Endodermal cell (in vitro differentiated cells): ENCODE measurements at places on chromosomes 12 and 14.

GRCh38 chr14:92638904-92639303 is 109.5 kb downstream of the LGMN start:
- no peak for DNase-seq

- DNase-seq: no peak
Observed at GRCh38 chr12:8036346-8036745, 3.8 kb downstream of the FOXJ2 start.

- no peak for DNase-seq
Observed at GRCh38 chr14:68664225-68664681, 128.6 kb downstream of the ZFP36L1 start.

GRCh38 chr14:94079891-94080620 is 946 bp downstream of the DDX24 start:
- no peak for DNase-seq

DNA sequence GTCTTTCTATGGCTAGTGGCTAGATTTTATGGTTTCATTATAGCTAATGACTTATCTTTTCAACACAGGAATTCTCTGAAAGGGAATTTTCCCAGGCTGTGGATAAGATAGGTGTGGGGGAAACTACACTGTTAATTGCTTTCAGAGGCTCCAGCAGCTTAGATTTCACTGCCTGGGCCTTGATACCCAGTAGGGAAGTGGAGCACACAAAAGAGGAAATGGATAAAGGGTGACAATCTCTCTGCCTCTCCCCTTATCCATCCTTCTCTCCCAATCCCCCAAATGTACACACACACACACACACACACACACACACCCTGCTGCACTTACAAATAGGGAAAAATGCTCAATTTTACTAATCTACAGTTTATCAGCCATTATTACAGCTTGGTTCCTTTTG is 19.1 kb downstream of the SIX4 start:
- no peak for DNase-seq

- no peak for DNase-seq
Observed at GRCh38 chr12:30420561-30420960, 275.1 kb downstream of the IPO8 start.

GRCh38 chr12:44158746-44159145 is 322.9 kb downstream of the TMEM117 start:
- peak; percentile 64 for DNase-seq

DNA sequence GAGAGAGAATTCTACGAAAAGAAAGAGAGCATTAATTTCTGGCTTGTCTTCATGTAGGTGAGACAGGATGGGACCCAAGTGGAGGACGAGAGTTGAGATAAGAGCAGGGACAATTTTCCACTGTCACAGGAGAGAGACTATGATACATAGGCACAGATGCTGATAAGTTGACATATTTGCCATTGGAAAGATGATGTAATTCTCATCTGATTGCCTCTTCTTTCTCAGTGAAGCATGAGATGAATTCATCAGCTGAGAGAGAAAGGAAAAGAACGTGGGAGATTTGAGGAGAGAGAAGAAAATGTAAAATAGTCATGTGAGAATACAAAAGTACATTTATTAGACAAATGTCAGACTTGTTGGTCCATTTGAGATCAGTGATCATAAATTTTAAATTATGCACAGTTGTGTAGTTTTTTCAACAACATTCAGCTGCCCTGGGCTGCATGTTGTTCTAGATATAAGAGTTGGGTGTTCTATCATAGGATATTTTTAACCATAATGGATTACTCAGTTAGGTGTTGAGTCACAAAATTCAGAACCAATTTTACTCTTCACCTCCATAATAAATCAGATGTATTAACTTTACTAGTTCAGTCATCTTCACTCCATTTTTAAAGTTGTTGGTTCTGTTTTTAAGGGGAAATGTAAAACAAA is 222.9 kb downstream of the DPY19L2 start:
- no peak for DNase-seq

- DNase-seq: no peak
Observed at GRCh38 chr14:91493169-91493568, 16.9 kb downstream of the PPP4R3A start.

GRCh38 chr14:102784892-102785594 is 7.8 kb downstream of the TRAF3 start:
- DNase-seq: no peak

DNA sequence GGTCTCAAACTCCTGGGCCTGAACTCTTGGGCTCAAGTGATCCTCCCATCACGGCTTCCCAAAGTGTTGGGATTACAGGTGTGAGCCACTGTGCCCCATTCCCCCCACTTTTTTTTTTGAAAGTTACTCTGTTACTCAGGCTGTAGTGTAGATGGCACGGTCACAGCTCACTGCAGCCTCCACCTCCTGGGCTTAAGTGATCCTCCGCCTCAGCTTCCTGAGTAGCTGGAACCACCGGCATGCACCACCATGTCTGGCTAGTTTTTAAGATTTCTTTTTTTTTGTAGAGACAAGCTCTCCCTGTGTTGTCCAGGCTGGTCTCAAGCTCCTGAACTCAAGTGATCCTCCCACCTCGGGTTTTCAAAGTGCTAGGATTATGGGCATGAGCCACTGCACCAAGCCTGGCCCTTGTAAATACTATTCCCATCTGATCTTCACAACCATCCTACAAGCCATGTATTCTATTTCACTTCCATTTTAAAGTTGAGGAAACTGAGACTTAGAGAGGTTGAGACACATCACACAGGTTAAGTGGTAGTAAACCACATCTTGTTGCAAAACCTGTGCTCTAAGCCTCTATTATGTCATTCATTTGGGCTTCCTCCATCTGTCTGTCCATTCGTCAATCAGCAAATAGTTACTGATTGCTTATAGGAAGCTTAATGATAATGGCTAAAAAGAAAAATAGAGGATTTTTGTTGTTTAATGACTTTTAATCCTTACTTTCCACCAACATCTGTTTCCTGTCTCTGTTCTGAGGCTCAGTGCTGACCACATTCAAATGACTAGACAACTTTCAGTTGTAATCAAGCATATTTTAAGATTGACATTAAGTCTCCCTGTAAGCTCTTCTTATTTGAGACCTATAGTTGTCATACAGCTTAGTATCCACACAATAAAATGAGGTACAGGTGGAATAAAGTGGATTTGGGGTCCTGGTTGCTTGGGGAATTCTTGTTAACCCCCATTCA is 9.2 kb downstream of the ASCL4 start:
- no peak for DNase-seq

- DNase-seq: no peak
Observed at GRCh38 chr12:131014343-131014742, 60.6 kb downstream of the ADGRD1 start.

- peak; percentile 83 for DNase-seq
Observed at GRCh38 chr14:95098984-95099599, 58.2 kb downstream of the DICER1 start.

GRCh38 chr12:5148880-5149279 is 105.2 kb downstream of the KCNA5 start:
- no peak for DNase-seq

- DNase-seq: no peak
Observed at GRCh38 chr12:11748903-11749302, 99.4 kb downstream of the ETV6 start.

DNA sequence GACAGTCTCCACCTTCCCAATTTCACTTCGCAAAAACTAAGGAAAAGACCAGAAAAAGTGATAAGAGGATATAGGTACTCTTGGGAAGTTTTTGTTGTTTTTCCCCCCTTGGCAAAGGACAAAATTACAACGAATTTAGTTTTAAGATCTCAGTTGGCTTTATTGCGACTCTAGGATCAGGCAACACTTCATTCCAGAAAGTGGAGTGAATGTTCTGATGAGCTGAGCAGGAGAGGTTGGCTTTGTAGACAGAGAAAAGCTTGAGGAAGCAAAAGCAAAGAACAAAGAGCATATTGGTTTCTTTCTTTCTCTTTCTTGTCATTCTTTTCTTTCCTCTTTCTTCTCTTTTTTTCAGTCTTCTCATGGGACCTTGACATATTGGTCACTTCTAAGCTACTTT is 640 bp upstream of the ZFYVE1 start:
- no peak for DNase-seq

DNA sequence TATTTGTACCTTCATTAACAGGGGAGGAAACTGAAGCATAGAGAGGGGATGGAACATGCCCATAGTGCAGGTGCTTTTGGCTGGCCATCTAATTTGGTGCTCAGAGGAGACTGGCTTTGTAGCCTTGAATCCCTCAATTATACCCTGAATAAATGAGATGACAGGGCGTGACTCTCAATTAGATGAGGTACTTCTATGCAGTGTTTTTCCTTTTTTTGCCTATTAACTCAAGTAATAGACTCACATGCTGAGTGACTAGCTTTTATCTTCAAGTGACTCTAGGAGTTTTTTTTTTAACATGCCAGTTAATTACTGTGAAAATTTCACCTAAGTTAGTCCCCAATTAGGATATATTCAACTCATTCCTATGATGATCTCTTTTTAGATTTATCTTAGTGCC is 243.7 kb downstream of the DACT1 start:
- DNase-seq: no peak

GRCh38 chr12:112130441-112130998 is 5.2 kb downstream of the TRAFD1 start:
- DNase-seq: no peak

- DNase-seq: no peak
Observed at GRCh38 chr14:68402525-68403101, 390.3 kb downstream of the ZFP36L1 start.

- no peak for DNase-seq
Observed at GRCh38 chr12:42235426-42235825, 2.6 kb downstream of the YAF2 start.

GRCh38 chr14:31205681-31206535 is 1.7 kb downstream of the HECTD1 start:
- no peak for DNase-seq

GRCh38 chr12:58540480-58541299 is 379.6 kb downstream of the LRIG3 start:
- DNase-seq: peak; percentile 96

GRCh38 chr12:75783093-75783877 is 248.3 kb downstream of the PHLDA1 start:
- no peak for DNase-seq

- no peak for DNase-seq
Observed at GRCh38 chr12:92065018-92065499, 80.6 kb downstream of the BTG1 start.

GRCh38 chr12:80814453-80814852 is 97.7 kb downstream of the MYF5 start:
- DNase-seq: no peak

DNA sequence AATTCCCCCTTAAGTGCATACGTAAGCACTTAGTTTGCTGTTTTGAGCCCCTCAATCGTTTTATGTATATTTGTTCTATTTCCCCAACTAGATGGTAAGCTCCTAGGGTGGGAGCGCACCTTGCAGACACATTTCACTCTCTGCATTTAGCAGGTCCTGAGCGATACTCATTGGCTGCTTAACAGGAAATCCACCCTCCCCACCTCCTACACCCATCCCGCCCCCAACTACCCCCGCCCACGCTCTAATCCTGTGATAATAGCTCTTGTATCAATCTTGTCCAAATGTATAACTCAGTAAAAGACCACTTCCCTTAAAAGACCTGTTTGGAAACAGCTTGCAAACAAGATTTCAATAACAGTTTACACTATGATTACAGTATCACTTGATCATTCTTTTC is 8.1 kb downstream of the LPAR5 start:
- DNase-seq: peak; percentile 51

- DNase-seq: no peak
Observed at GRCh38 chr12:23834076-23834475, 115.4 kb downstream of the SOX5 start.

DNA sequence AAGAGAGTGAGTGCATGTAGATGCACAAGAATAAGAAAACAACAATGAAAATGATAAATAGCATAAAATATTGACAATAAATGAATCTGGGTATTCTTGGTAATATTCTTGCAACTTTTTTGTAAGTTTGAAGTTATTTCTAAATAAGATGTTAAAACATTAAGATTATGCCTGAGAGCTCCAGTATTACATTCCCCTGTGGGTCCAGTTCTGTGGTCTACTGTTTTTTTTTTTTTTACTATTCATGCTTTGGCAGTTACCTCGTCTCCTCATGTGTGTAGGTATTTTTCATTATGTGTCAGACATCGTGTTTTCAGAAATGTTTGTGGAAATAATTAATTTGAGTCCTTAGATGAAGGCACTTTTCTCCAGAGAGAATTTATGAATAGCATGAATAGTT is 386.2 kb downstream of the AACS start:
- no peak for DNase-seq

- no peak for DNase-seq
Observed at GRCh38 chr12:57063991-57064685, 14.2 kb upstream of the MYO1A start.

DNA sequence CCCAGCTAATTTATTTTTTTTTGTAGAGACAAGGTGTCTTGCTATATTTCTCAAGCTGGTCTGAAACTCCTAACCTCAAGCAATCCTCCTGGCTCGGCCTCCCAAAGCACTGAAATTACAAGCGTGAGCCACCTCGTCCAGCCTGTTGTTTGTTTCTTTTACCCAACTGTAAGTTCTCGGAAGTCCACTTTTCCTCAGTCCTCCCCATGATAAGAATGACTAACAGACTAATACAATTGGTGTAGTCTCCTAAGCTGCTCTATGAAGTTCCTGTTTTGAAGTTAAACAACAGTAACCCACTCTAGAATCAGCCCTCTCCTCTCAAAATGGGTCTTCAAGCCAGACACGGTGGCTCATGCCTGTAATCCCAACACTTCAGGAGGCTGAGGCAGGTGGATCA is 36.5 kb downstream of the HIGD1C start:
- no peak for DNase-seq

DNA sequence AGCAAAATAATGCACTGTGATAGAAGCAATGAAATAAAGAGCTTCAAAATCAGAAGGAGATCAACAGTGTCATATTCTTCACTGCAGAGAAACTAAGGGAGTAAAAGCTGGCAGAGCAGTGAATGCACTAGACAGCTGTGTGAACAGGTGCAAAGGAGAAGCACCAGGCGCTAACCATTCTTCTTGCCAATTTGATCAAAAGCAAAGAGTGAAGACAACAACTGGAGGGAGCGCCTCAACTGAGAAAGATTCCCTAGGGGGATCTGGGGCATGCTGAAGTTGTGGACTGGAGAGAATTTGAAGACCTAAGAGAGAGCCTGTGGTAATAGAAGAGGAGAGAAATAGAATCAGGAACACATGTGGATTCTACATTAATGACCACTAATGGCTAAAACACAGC is 50.4 kb upstream of the OVCH1 start:
- DNase-seq: no peak

- DNase-seq: no peak
Observed at GRCh38 chr12:126038434-126038833, 973.2 kb downstream of the AACS start.

DNA sequence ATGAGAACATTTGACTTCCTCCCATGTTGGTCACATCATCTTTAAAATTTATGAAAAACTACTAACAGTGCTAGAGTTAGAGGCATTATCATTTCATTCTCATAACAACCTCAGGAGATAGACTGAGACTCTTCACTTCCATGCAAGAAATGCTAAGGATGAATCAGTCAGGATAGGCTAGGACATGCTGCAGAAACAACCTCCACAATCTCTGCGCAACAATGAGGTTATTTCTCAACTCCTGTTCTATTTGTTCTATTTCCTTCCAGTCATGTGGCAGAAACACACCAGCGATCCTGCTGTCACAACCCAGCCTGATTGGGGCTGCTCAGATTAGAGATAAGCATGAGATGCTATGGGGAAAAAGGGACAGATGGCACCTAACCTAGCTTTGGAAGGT is 49.0 kb upstream of the TMEM263 start:
- DNase-seq: no peak
